ENCODE measurements at places on chromosomes 3 and 15.

- no peak for DNase-seq
Observed at GRCh38 chr3:11536132-11536935, 107.4 kb downstream of the VGLL4 start.

- DNase-seq = no peak
Observed at GRCh38 chr3:49567406-49567805, 13.1 kb downstream of the BSN start.

DNA sequence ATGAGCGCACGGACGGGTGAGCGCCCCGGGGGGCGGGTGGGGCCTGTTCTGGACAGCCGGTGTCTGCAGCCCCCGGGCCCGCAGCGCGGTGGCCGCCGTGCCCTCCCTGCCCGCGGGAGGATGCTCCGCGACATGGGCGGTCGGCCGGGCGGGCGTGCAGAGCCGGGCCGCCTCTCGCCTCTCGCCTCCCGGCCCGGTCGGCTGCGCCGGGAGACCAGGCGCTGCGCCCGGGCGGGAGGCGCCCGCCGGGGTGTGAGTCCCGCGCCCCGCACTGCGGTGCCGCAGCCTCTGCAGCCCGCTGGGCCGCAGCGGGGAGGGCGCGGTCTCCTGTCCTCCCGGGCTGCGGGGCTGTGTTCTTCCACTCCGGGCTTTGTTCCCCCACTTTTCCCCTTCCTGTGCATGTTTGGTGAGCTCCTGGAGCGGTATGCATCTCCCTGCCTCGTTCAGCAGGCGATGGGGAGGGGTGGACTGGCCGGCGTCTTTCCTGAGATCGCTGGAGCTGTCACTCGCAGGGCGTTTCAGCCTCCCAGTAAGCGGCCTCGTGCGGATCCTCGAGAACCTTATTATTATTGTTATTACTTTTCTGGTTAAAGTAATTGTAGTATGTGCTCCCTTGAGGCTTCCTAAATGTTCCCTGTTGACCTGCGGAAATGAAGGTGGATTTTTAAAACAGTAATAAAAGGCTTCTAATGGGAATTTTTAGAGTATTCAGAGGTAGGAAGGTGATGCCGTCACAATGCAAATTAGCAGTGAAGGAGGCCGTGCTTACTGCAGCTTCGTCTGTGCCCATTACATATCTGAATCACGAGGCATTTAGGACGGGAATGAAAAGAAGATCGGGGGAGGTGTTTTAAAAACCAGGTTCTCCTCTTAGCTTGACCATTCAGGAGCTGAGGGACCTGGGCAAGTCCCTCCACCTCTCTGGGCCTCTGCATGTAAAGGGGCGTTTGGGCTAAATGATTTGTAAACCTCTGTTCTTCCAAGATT, 593 bp downstream of the TMOD2 start:
- peak; percentile 35 for DNase-seq

DNA sequence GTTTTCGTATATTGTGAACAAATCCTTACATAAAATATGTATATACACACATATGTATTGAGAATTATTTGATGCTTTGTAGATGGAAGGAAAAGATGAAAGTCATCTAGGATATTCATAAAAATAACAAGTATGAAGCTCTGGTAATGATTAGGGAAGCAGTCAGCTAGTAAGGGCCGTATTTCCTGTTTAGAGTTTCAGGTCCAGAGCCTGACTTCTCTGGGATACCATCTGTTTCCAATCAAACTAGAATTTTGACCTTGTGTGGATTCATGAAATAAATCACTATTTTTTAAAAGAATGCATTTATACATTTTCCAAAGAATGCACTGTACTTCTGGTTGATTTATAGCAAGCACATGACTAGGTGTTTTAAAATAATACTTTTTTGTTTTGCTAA, 156.1 kb upstream of the CGNL1 start:
- no peak for DNase-seq

DNA sequence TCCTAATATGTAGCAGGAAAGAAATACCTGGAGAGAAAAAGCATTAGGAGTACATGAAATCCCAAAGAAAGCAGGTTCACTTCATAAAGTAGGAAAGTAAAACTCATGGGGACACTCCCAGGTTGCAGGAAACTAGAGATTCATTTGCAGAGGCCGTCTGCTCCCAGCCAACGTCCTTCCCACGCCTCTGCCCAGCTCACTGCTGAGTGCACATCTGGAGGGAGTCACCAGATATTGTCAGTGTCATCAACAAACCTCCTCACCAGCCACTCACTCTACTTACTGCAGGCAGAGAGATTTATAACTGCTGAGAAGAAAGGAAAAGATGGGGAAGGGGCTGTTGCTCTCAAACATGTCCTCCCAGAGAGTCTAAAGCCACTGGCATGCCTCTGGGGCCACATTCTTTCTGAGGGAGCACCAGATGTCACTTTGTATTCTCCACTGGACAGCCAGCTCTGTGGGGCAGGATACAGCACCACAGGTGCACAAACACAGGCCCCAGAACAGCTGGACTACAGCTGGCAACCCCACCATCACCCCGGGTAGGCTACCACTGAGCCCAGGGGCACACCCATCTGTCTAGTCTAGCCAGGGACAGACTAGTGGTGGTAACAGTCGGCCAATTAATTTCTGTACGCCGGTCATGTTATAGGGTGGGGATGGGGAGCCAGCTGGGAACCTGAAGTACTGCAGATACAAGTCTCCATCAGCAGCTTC, 64.5 kb downstream of the NPTN start:
- no peak for DNase-seq

- no peak for DNase-seq
Observed at GRCh38 chr3:12662593-12663400, 1.1 kb downstream of the RAF1 start.
